ENCODE measurements at places on chromosomes 7 and 10. TPM values are rescaled to one million over a fixed set of nuclear protein-coding genes. Genes with fewer than 3 reads are reported as not detected.

GRCh38 chr10:70578371-70578947 lies 24.1 kb downstream of the PRF1 start:
- DNase-seq = no peak

Gene TWIST1
- total RNA-seq = 7.1 TPM

- no peak for DNase-seq
These were observed 745 bp upstream of the ASB15 start for GRCh38 chr7:123600876-123601275.

Gene PIP
- total RNA-seq = not detected

- DNase-seq = no peak
These were observed 11.8 kb upstream of the TFAM start for GRCh38 chr10:58373442-58373827.

DNA sequence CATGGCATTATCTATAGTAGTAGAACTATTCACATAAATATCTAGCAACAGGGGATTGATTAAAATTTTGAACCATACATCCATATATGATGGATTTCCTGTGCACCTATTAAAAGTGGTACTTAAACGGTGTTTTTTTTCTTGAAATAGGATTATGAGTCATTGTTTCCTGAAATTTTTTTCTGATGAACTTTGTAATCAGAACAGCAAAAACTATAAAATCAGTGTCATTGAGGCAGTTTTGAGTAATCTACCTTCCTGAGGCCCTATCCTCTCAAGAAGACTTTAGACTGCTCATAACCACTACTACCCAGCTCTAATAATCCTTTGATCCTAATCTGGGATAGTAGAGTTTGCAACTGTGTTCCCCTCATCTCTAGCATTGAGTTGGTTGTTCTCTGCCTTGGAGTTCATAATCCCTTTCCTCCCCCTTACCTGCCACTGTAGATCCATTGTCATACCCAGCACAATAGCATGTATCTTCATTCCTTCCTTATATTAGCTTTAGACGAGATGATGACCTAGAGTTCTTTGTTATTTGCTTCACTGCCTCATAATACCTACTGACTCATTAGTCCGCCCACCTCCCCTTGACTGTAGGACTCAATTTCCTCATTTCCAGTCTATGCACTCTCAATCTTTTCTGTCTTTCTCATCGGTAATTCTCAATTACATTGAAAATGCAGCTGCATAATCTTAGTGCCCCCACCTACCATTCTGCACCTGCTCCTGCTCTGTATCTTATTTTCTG lies 133.4 kb downstream of the LRRC4 start:
- DNase-seq = no peak

- no peak for DNase-seq
These were observed 142.1 kb downstream of the PHTF2 start for GRCh38 chr7:77940647-77941046.

- DNase-seq = no peak
These were observed 62.7 kb downstream of the LRRC4 start for GRCh38 chr7:127968547-127968946.

DNA sequence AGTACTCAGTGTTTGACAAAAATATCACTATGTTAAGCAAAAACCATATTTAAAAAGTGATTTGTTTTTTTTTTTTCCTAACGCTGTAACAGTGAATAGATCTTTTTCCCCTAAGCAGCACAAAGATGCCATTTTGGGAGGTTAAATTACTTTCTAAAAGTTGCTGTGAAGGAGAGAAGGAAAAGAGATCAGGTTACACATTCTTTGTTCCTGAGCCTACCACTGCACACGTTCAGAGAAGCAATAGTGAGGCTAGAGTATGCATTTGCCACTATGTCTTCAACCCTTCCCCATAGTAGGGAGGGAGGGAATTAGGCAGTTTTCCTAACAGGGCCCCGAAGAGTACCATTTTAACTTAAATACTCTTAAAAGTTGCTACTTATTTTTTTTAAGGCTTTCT lies 38.9 kb downstream of the BMPR1A start:
- no peak for DNase-seq

- DNase-seq = no peak
These were observed 16.2 kb downstream of the CNNM1 start for GRCh38 chr10:99345350-99345749.

DNA sequence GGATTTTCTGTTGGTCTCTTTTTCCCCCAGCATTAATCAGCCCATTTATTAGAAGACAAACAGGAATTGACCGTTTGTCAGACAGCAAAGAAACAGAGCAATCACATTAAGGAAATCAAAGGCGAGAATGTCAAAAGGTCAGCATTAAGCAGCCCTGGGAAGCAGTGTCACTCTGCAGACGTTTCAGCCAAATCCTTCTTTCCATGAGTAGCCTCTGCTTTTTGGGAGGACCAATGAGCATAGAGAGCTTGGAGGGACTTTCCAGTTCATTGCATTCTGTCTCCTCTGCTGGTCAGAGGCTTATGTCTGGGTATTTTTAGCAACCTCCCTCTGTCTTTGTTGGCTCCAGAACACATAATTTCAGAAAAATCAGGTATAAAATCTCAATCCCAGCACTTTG lies 481.4 kb downstream of the GALNT17 start:
- DNase-seq = no peak

DNA sequence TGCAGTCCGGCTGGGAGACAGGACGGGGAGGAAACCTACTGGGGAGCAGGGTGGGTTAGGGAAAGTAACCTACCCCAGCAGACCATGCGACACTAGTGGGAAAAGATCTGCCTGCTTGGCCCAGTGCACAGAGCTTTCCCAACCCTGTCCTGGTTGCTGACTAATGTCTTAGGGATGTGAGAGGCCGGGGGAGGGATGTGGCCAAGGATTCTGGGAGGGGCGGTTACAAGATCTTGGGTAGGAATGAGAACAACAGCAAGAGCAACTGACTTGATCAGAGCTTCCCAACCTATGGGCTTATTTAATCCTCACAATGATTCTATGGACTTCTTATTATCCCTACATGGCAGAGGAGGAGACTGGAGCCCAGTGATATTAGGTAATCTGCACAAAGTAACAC lies 24.0 kb upstream of the EIF5AL1 start:
- DNase-seq = peak; percentile 90

DNA sequence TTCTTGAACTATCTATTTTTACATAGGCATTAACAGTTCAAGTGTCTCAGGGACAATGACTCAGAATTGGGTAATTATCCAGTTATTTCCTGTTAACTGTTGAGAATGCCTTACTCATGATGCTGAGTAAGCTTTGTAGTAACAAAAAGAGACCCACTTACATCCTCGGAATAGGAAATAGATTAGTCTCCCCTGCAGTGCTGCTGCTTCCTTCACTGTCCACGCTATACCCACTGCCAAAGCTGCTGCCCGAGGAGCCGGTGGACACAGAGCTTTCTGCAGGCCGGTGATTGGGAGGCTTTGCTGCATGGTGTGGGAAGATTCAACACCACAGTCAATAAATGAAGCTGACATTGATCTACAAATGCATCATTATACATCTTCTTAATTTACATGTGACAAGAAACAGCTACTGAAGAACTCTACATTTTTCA lies 357.1 kb downstream of the PCLO start:
- no peak for DNase-seq

Gene PHKG1
- 2.8 TPM for total RNA-seq

GRCh38 chr10:6473430-6473829 lies 106.6 kb downstream of the PRKCQ start:
- DNase-seq = no peak

Gene RAPGEF5
- 55.2 TPM for total RNA-seq

GRCh38 chr7:73451780-73452398 lies 18.3 kb downstream of the FZD9 start:
- no peak for DNase-seq

DNA sequence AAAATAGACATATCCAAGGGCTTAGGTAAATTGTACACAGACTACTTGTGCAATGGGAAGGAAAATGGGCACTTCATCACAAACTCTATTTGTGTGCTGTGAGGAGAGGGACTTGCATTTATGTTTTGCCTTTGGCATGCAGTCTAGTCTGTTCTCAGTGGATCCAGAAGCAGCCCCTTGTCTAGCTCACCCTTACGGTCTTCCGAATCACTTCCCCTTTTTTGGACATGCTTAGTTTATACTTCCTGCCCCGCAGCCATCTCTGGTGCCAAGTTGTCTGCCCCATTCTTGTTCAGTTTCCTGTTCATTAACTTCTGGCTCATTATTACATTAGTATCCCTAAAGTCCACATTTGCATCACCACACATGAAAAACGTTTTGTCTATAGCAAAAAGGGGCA lies 161.6 kb downstream of the NRCAM start:
- DNase-seq = no peak

GRCh38 chr10:88280518-88280917 lies 302.6 kb downstream of the RNLS start:
- DNase-seq = no peak

- no peak for DNase-seq
These were observed 28.0 kb downstream of the JAZF1 start for GRCh38 chr7:28152594-28152993.

- no peak for DNase-seq
These were observed 12.8 kb downstream of the NOD1 start for GRCh38 chr7:30465811-30466180.

Gene CPN1
- total RNA-seq = not detected

Gene SEMA4G
- total RNA-seq = 1.4 TPM

DNA sequence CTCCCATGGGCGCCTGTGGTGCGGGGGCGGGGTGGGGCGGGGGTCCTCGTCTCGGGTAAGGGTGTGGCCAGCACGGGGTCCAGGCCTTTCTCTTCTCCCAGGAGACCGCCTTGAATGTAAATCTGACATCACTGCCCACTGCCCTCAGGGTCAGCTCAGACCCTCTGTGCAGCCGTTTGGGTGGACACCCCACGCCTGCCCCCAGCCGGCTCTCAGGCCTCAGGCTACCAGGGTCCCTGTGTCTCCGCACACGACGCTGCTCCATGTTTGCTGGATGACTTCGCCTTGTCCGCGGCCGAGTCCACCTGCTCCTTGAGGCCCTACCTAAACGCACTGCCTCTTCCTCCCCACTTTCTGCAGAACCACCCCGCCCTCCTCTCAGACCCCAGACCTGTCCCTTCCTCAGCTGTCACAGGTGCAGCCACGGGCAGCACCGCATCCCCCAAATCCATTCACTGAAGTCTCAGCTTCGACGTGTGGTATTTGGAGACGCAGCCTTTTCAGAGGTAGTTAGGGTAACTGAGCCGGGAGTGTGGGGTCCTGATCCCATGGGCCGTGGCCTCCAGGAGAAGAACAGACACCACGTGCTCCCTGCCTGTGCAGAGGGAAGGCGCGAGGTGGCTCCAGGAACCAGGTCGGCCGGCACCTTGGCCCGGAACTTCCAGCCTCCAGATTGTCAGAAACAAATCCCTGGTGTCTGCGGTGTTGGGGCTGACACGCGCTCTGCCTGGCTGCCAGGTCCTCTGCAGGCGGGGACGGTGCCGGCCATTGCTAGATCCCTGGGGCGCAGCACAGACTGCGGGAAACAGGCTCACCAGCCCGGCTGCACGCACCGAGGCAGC lies 97.4 kb upstream of the DIP2C start:
- peak; percentile 83 for DNase-seq

DNA sequence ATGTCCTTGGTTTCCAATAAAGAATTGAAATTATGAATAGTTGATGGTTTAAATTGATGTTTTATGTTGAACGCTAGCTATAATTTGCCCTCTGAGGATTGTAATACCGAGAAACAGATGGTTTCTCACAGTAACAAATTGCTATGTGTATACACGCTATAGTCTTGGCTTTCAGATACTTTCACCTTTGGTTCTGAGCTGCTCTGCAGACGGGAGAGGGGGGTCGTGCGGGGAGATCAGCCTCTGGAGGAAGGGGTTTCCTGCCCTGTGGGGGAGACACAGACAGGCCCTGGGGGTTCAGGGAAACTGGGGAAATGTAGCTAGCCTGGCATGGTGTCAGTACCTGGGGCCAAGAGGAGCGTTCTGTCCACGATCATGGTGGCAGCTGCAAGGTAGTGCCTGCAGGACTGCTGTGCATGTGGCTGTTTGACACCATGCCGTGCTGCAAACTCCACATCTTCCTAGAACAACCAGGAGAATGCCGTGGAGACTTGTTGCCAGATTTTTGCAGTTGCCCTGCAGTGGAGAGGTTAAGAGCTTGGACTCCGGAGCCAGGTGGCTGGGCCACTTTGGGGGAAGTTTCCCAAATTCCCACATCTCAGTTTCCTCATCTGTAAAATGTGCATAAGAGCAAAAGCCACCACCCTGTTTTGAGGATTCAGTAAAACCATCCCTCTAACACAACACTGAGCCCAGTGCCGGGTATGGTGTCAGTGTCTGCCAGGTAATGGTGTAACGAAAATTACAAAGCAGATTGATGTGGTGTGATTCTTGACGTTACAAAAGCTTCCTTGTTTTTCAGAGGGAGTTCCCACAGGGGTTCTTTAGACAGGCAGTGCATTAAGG lies 167.9 kb downstream of the CUX1 start:
- no peak for DNase-seq

Gene BLNK
- 4.7 TPM for total RNA-seq

GRCh38 chr10:73263693-73264347 lies 11.4 kb upstream of the MRPS16 start:
- no peak for DNase-seq

Gene TM9SF3
- 139 TPM for total RNA-seq

- peak; percentile 76 for DNase-seq
These were observed 19.3 kb downstream of the PPP2R2D start for GRCh38 chr10:131920151-131920550.

Gene CUBN
- 3.5 TPM for total RNA-seq

Gene ZNF239
- total RNA-seq = 5.5 TPM

Gene GDF2
- not detected for total RNA-seq

Gene PNLIP
- total RNA-seq = 1.5 TPM

GRCh38 chr10:58266003-58266825 lies 1.5 kb downstream of the IPMK start:
- no peak for DNase-seq

- no peak for DNase-seq
These were observed 212.0 kb downstream of the CAMK1D start for GRCh38 chr10:12561307-12561706.

- DNase-seq = peak; percentile 65
These were observed 172.3 kb upstream of the PPP2R2D start for GRCh38 chr10:131728286-131729228.

Gene INA
- total RNA-seq = not detected

- DNase-seq = no peak
These were observed 19.8 kb downstream of the STAMBPL1 start for GRCh38 chr10:88899886-88900285.

DNA sequence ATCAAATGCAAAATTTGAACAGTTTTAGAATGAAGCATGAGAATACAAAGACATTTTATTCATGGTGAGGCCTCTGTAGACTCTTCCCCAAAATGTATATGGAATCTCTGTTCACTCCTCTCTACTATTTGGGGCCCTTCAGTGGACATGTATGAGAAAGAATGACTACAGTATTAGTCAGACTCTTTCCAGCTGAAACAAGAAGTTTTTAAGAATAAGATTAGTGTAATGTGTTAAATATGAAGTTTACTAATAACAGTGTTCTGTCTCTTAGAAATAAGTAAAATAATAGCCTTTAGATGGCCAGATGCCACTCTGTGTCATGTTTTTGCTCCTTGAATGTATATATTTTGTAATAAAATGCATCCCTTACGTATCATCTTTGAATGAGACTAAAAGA lies 585.6 kb downstream of the SUGCT start:
- no peak for DNase-seq

DNA sequence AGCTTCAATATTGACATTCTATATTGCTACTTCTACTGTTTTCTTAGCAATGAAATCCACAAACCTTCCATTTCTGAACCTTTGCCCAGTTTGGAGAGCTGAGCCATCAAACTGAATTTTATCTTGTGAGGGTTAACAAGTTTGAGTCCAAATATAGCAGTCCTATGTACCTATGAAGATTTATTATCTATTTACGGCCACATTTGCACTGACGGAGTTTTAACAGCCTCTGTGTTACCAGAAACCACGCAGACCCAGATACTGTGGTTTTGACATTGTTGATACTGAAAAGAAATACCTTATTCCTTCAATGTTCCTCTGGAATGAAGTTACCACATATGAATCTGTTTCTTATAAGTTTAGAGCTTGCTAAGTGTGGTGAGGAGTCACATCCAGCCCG lies 172.6 kb downstream of the FGFR2 start:
- DNase-seq = no peak

Measured in mesenteric fat pad (tissue), 1 donor.